ENCODE measurements at places on chromosomes 4 and X.

- DNase-seq, result no peak
Measured at GRCh38 chr4:53314252-53314651, 51.6 kb downstream of the SCFD2 start.

GRCh38 chrX:130680164-130681035, 222.6 kb downstream of the ENOX2 start:
- no peak for DNase-seq

GRCh38 chr4:160142579-160142978, 1039.7 kb downstream of the RAPGEF2 start:
- DNase-seq, result no peak

DNA sequence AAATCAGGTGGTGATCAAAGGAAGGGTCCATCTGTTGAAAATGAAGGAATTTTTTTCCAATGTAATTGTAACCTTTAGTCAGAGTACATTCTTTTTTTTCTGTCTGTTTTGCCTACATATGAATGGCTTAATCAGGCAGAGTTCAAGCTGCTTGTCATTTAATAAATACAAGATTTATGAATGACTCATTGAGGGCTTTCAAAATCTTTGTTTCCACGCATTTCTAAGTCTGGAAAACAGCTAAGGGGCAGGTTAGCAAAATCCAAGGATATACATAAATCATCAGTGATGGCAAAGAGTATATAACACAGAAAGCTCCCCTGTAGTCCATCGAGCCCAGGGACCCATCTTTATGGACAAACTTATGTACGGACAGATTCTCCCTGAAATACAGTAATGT, 1.8 kb downstream of the CA5B start:
- DNase-seq, result no peak

DNA sequence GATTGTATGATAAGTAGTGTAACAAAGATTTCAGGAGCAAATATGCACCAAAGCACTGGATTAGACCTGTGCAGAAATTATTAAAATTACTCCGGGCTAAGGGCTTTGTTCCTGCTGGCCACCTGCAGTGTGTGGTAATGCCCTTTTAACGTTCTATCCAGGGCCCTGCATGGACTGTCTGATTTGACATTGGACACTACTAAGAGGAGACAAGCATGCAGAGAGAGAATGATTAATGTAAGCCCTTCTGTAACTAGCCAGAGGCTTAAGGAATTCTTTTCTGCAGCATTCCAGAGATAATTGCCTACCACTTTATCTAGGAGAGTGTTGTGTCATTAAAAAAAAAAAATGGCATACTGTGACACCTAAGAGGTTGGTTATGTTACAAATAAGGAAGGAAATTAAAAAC, 117.0 kb downstream of the PCDH7 start:
- no peak for DNase-seq

- no peak for DNase-seq
Measured at GRCh38 chr4:122658818-122659295, 38.0 kb upstream of the IL21 start.

GRCh38 chrX:154485150-154486051, 1.0 kb downstream of the UBL4A start:
- no peak for DNase-seq

DNA sequence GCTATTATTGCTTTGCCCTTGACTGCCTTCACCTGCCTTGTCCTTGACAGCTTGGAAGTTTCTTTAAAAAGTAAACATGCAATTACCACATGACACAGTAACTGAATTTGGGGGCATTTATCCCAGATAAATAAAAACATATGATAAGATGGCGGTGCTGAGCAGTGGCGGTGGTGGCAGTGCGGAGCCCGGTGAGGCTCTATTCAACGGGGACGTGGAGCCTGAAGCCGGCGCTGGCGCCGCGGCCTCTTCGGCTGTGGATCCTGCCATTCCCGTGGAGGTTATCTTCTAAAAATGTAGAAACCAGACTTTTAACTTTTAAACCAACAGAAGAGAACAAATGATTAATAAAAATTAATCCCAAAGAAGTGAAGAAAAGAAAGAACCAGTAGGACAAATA, 59.7 kb upstream of the ZDHHC15 start:
- DNase-seq, result no peak

- DNase-seq, result no peak
Measured at GRCh38 chrX:5648941-5649568, 579.6 kb downstream of the NLGN4X start.

- DNase-seq, result no peak
Measured at GRCh38 chr4:77920371-77920770, 57.7 kb downstream of the MRPL1 start.

- no peak for DNase-seq
Measured at GRCh38 chr4:33160126-33160525, 2440.0 kb downstream of the PCDH7 start.

DNA sequence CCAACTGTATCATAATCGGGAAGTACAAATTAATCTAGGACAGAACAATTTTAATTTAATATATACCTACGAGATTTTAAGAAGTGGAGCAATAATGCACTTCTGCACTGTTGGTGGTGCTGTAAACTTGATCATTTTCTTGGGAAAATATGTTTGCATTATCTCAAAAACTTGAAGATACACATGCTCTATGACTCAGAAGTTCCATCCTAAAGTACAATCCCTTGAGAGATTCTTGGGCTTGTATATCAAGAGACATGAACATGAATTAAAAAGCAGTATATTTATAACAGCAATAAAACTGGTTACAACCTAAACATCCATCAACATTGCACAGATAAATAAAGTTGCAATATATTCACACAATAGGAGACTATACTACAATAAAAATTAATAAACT, 168.8 kb downstream of the CLCN4 start:
- no peak for DNase-seq

DNA sequence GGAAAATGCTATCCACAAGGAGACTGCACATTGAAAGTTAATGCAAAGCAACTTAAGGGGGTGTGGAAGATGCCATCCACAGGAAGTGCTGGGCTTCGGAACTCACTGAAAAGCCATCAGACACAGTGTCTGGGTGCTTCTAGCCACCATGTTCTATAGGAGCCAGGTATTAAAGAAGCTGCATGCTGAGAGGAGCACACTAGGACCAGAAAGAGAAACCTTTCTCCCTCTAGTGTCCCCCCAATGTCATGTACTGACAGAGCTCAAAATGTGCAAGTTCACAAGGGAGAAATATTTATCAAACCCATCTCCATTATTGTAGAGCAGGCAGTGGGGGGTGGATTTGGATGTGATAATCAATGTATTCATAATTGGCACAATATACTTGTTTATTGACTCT, 510.9 kb downstream of the GRID2 start:
- DNase-seq, result no peak

GRCh38 chrX:46036508-46036907, 508.7 kb downstream of the ZNF674 start:
- no peak for DNase-seq

GRCh38 chr4:173501592-173502150, 28.4 kb downstream of the HAND2 start:
- no peak for DNase-seq

- peak; percentile 14 for DNase-seq
Measured at GRCh38 chr4:140257461-140258305, 103.7 kb upstream of the MAML3 start.

DNA sequence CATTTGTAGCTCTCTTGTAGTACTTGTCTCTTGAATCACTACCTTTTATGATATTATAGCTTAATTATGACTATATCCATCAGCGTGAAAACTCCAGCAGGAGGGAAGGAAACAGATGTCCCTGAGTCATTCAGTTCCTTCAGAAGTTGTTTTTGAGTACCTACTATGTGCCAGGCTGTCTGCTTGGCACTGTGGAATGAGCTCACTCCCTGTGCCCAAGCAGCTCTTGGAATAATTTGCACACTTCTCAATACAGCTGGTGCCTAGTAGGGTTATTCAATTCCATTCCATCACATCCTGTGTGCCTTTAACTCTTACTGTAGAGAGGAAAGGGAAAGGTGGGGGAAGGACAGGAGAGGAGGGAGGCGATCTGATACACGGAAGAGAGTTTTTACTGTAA, 77.1 kb downstream of the NFKB1 start:
- no peak for DNase-seq

DNA sequence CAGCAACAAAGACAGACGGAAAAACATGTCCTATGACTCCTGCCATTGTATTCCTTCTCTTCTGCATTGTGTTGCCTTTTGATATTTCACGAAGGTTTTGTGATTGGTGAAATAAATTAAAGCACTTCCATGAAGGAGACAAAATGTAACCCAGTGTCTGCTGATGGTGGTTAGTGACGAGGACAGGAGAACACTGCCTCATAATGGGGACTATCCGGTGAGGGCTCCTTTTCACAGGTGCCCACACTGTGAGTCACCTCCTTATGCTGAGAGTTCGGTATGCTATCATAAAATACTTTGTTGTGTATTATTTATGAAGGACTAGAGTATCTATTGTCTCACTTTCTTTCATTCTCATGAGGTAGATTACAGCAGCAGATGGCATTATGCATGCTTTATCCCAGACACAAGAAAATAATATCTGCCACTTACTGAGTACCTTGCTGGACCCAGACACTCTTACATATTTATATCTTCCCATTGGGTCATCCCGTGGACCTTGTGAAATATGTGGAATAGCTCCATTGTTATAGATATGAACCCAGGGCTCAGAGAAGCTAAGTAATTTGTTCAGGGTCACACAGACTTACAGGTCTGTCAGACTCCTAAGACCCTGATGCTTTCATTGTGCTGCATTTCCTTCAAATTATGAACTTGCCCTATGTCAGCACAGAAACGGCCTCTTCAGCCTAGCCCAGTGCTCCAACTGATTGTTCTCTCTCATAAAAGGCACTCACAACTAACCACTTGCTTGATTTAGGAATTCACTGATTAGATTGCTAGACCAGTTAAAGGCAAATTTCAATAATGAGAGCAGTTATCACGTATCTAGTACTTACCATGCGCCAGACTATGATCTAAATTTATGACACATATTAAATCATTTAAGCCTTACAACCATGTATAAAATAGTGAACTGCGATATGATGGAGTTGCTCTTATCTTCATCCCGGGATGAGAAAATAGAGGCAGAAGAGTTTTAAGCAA, 31.2 kb downstream of the PLS3 start:
- no peak for DNase-seq

- DNase-seq, result no peak
Measured at GRCh38 chr4:46388857-46389256, 1.1 kb downstream of the GABRA2 start.

DNA sequence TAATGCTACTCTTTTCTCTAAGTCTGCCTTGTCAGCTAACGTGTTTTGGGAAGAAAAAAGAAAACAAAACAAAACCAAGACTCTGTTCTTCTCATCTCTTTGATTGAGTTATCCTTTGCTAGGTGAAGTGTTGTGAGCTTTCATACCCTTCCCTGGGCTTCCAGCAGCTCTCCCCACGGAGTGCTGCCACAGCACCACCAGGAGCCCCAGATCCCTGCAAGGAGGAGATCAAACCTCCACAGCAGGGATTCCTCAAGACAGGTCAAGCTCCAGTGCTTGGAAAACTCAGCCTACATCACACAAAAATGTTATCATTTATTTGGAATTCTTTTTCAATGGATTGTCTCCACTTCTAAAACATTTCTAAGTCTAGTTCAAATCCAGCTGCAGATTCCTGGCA, 1981.9 kb upstream of the TENM3 start:
- no peak for DNase-seq

GRCh38 chr4:102675141-102675540, 85.6 kb downstream of the MANBA start:
- DNase-seq, result no peak

DNA sequence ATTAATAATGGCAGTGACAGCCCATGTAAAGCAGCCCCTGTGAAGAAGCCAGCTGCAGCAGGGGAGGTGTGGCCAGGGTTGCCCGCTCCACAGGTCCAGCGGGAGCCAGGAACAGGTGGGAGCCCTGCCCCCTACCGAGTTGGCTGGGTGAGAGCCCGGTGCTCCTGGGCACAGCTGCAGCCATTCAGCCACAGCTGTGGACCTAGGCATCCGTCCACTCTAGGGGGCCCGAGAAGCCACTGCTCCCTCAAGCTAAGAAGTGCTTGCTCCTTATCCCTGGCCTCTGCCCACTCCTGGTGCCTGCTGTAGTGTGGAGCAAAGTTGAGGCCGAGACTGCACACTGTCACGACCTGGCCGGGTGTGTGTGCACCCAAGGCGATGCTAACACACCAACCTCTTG, 1469.0 kb downstream of the PCDH7 start:
- DNase-seq, result no peak

DNA sequence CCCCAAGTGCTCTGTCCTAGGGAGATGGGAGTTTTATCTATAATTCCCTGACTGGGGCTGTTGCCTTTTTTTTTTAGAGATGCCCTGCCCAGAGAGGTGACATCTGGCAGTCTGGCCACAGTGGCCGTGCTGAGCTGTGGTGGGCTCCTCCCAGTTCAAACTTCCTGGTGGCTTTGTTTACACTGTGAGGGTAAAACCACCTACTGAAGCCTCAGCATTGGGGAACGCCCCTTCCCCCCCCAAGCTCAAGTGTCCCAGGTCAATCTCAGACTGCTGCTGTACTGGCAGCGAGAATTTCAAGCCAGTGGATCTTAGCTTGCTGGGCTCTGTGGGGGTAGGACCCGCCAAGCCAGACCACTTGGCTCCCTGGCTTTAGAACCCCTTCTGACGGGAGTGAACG, 38.3 kb upstream of the CBLL2 start:
- no peak for DNase-seq

DNA sequence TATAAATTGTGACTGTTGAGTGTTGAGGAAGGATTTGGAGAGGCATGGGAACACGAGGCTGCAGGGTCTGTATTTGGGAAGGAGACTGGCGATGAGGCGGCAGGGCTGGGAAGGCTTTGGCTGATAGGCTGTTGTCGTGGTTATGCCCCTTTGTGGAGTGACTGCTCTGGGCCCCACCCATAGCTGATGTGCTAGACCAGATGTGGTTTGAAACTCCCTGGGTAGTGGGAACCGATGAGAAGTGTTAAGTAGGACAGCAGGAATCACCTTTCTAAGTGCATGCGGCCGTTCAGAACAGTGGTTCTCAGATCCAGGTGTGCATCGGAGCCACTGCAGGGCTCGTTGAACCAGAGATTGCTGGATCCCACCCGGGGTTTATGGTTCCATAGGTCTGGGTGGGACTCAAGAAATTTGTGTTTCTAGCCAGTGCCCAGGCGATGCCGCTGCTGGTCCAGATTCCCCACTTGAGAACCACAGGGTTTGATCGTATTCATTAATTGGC, 42.3 kb downstream of the TBC1D14 start:
- DNase-seq, result no peak

- no peak for DNase-seq
Measured at GRCh38 chrX:123330229-123330942, 146.3 kb downstream of the GRIA3 start.

- DNase-seq, result no peak
Measured at GRCh38 chr4:181690498-181690897, 552.7 kb upstream of the TENM3 start.

DNA sequence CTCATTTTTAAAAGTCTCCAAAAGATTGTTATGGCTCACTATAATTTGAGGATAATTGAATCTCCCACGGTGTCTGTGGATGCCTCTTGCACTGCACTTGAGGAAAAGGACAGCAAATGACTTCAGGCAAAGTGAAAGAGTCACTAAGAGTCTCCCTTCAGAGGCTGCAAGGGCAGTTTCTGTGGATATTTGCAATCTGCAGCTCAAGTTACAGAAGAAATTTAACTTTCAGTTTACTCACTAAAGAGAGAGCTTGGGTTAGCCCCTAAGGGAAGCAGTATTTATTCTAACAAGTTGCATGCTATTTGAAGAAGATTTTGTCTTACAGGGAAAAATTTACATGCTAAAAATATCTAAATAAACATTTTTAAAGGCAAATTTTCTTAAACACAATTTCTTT, 912.0 kb upstream of the TENM3 start:
- no peak for DNase-seq

GRCh38 chrX:20967725-20968124, 406.5 kb upstream of the CNKSR2 start:
- no peak for DNase-seq

GRCh38 chrX:265502-265901, 15.7 kb upstream of the PLCXD1 start:
- no peak for DNase-seq

Data from G401 (cell line).